ENCODE measurements at places on chromosomes 1 and 21. TPM values are rescaled to one million over a fixed set of nuclear protein-coding genes. Genes with fewer than 3 reads are reported as not detected.

The UBXN10 gene
- not detected for total RNA-seq

The C1orf56 gene
- total RNA-seq, result 0.63 TPM

The PDXK gene
- 22.8 TPM for total RNA-seq

The ST6GALNAC5 gene
- not detected for total RNA-seq

The LCE1E gene
- total RNA-seq, result not detected

The FAM167B gene
- total RNA-seq, result 23.5 TPM

The OR2M3 gene
- total RNA-seq, result not detected

The AMY1B gene
- not detected for total RNA-seq

The DOP1B gene
- 6.3 TPM for total RNA-seq

All from bladder microvascular endothelial cell (primary cell).